Stimulated activated CD8-positive, alpha-beta memory T cell treated with anti-CD3 and anti-CD28 coated beads, Interleukin-2, amount 100 ng/mL, for 1 hour (primary cell): ENCODE measurements at places on chromosomes 13 and 19.

- DNase-seq, result no peak
These were observed 158.5 kb downstream of the SLITRK6 start for GRCh38 chr13:85640727-85641126.

GRCh38 chr19:31397308-31397707 lies 48.1 kb upstream of the TSHZ3 start:
- no peak for DNase-seq

DNA sequence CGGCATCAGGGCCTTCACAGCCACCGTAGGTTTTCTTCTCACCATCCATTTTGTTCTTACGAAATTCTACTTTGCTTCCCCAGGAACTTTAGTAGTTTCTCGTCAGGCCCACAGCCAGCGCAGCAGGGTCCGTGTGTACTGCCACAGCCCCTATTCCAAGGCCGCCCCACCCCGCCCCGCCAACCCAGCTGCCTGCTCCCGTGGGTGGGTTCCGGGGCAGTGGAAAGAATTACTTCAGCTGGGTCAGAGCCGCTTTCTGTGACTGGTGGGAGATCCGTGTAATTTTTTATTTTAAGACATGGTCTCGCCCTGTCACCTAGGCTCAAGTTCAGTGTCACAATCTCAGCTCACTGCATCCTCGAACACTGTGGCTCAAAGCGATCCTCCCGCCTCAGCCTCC lies 4.2 kb downstream of the OR7D2 start:
- DNase-seq, result no peak

- DNase-seq, result no peak
These were observed 37.3 kb downstream of the SOX1 start for GRCh38 chr13:112103961-112104880.

- DNase-seq, result no peak
These were observed 2.3 kb downstream of the SLC5A5 start for GRCh38 chr19:17873786-17874757.

- DNase-seq, result no peak
These were observed 9.4 kb downstream of the ARHGEF1 start for GRCh38 chr19:41892173-41892902.

DNA sequence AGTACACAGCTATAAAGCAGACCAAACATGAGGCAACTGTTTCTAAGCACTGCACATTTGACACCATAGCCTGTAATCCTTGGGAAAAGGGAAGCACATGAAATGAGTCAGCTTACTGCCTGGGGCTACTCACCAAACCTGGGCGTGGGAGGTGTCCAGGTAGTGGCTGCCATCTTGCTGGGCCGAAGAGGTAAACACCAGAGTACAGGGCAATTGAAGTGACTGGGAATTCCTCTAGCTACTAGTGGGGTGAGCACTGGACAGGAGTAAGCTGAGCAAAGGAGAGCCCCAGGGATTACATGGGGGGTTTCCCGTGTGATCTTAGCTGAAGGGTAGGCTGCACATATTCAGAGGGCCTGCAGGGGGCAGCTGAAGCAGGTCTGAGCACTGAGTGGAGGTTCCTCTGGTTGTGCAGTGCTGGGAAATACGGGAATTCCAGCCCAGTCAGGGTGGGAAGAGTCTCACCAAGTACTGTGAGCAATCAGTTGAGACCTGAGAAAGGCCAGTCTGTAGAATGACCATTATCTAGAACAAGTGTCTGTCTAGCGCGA lies 140.5 kb downstream of the SLC7A1 start:
- DNase-seq, result no peak
